ENCODE measurements at places on chromosomes 1 and 21.

DNA sequence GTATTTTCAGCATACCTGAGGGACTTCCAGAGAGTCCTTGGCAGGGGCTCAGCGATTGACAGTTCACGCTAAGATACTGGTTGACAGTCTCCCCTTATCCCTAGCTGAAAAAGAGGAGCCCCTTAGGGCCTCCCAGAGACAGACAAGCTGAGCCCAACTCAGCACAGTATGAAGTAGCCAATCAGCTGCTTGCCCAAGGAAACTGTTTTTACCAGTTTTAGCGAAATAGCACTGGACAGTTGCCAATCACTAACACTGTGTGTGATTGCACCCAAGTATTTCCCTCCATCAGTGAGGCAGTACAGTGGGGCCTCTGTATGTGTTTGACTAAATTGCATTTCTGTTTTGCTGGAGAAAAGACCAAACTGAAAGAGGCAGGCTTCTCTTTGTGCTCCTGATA lies 27.0 kb downstream of the KHDRBS1 start:
- no peak for DNase-seq

GRCh38 chr1:3283849-3284248 lies 170.6 kb upstream of the ARHGEF16 start:
- DNase-seq, result peak; percentile 86

DNA sequence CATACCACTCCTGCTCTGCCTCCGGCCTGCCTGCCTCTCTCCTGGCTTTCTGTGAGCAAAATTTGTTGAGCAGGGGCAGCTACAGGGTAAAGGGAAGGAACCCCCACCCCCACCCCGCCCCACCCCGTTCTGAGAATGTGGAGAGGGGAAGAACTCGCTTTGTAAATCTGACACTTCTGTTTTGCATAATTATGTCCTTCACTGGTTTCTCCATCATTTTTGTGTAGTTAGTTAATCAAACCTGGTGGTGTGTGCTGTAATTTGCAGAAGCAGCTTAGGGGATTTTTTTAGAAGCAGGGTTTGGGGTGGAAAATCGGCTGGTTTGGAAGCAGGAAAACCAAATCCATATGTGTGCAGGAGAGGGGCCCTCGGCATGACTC lies 58.1 kb upstream of the TMEM51 start:
- no peak for DNase-seq

DNA sequence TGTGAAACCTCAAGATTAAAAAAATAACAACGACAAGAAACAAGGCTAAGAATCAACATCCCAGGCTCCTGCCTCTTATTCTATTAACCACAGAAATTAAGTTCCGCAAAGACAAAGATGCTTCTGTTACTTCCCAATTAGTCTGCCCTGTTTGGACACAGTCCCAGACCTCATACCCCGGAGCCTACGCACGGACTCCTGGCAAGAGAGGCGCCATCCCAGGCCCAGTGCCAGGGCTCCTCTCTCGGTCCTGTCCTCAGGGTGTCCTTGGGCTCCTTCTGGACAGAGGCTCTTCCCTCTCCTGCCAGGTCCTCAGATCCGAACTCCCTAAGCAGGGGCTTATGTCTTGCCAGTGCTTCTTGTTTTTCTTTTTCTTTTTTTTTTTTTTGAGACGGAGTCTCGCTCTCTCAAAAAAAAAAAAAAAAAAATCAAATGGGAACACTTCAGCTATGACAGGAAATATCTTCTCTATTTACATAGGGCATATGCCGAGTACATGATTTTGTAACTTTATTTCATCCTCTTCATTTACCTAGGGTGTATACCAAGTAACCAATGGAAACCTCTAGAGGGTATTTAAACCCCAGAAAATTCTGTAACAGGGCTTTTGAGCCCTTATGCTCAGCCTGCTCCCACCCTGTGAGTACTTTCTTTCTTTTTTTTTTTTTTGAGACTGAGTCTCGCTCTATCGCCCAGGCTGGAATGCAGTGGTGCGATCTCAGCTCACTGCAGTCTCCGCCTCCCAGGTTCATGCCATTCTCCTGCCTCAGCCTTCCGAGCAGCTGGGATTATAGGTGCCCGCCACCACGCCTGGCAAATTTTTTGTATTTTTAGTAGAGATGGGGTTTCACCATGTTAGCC lies 11.7 kb upstream of the ENO1 start:
- DNase-seq, result no peak

DNA sequence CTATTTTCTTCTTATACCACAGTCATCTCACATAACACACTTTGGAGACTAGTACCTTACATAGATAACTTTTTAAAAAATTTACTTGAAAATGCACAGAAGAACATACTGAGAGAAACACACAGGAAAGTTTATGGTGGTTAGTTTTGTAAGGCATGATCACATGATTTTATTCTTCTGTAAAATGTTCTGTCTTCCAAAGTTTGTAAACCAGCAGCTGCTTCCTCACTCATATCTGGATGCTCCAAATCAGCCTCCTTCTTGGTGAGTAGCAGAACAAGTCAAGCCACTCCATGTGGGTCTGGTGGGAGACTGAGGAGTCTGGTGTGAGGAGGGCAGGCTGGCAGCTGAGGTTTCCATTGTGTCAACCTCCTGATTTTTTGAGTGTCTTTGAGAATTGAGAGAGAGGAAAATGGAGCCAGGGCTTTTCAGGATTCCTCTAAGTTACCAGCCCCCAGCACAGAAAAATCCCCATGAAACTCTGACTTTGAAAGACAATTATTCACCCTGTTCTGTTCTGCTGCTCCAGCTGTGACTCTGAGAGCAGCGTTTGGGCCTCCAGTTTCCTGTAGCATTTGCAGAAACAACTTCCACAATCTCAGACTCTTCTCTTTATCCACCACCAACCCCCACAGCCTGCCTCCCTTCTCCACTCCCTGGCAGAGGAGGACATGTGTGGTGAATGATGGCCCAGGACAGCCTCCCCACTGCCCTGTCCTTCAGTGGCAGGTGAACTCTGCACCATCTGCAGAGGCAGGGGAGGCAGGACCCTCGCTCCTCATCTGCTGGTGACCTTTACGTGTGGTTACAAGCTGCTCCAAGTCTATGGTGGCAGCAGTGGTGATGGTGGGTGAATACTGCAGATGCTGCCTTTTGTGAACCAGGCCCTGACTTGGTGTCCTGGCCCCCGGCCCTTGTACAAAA lies 82.3 kb downstream of the FCRL5 start:
- no peak for DNase-seq

- no peak for DNase-seq
Observed at GRCh38 chr1:58597996-58598395, 20.9 kb upstream of the TACSTD2 start.

GRCh38 chr1:205077158-205077933 lies 6.9 kb downstream of the TMEM81 start:
- DNase-seq, result no peak

GRCh38 chr21:15592271-15592860 lies 137.4 kb upstream of the USP25 start:
- DNase-seq, result no peak

DNA sequence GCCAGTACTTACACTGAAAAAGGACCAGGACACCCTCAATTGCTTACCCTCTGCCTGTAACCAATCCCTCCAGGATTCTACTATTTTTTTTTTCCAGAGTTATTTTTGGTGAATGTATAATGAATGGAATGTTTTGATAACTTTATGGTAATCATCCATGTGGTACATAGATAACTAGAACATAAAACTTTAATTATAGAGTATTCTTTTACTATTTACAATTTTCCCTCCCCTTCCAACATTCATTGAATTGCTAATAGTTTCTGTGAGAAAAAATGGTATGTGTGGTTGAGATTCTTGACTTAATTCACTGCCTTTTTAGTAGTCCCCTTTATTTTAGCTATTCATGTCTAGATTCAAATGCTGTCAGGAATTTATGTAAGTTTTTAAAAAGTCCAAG lies 164.6 kb downstream of the CYYR1 start:
- no peak for DNase-seq

- no peak for DNase-seq
Observed at GRCh38 chr1:219985169-219985568, 56.8 kb upstream of the SLC30A10 start.

GRCh38 chr1:246921481-246921880 lies 10.3 kb downstream of the AHCTF1 start:
- no peak for DNase-seq

DNA sequence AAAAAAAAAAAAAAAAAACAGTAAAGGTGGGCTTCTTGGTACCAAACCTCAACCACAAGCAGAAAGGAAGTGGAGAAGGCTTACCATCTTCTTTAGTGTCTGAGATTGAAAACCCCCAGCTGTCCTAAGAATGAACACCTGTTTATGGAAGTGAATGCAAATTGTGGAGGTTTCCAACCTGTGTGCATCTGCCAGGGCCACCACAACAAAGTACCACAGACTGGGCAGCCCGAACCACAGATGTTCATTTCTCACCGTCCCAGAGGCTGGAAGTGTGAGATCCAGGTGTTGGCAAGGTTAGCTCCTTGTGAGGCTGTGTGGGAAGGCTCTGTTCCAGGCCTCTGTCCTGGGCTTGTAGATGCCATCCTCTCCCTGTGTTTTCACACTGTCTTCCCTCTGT lies 348.7 kb downstream of the SETD4 start:
- DNase-seq, result no peak

DNA sequence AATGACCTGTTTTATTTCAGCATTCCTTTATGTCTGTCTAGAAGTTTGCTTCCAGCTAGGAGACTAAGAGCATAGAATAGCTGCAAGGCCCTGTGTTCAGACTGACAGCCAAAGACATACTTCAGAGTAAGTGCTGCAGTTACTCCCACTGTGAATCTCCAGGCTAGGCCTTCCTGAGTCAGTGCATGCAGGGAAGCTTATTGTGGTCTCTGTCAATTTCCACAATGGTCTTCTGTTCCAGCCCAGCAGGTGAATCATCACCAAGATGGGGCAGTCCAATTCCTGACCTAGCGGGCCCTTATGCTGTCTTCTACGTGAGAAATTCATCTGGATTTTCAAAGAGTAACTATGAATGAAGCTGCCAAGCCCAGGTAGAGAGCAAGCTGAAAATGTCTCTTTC lies 146.3 kb upstream of the C8B start:
- DNase-seq, result peak; percentile 70

DNA sequence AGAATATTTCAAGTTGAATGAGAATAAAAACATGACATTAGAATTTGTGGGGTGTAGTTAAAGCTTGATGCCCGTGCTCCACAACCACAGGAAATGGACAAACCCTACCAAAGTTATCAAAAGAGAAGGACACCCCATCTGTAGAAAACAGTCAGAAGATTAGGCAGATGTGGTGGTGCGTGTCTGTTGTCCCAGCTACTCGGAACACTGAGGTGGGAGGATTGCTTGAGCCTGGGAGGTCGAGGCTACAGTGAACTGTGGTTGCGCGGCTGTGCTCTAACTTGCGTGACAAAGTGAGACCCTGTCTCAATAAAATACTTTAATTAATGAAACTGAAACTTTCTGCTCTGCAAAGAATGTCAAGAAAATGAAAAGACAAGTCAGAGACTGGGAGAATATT lies 1.5 kb upstream of the SPATC1L start:
- DNase-seq, result no peak

DNA sequence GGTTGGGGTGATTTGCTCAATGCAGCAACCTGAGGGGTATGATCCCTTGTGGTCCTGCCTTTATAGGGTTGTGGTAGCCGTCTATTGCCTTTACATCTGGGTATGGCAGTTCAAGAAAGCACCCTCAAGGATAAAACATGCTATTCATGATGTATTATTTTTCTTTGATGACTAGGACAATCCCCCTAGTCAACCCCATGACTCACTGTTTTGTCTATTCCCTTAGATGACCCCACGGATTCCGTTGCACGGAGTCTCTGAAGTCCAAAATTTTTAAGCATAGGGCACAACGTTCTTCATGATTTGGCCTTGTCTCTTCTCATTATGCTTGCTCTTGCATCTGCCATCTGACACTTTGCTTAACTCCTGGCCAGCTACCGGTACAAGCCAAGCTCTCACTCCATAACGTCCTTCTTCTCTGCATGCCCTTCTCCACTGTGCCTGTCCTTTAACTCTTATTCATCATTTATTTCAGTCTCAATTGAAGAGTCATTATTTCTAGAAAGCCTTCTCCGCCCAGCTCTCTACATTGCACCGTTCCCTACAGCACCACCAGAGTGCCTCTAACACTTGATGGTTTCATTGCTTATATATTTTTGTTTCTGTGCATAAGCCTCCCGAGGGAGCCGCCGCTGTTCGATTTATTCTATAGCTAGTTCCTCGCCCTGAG lies 838 bp upstream of the DISP1 start:
- no peak for DNase-seq

DNA sequence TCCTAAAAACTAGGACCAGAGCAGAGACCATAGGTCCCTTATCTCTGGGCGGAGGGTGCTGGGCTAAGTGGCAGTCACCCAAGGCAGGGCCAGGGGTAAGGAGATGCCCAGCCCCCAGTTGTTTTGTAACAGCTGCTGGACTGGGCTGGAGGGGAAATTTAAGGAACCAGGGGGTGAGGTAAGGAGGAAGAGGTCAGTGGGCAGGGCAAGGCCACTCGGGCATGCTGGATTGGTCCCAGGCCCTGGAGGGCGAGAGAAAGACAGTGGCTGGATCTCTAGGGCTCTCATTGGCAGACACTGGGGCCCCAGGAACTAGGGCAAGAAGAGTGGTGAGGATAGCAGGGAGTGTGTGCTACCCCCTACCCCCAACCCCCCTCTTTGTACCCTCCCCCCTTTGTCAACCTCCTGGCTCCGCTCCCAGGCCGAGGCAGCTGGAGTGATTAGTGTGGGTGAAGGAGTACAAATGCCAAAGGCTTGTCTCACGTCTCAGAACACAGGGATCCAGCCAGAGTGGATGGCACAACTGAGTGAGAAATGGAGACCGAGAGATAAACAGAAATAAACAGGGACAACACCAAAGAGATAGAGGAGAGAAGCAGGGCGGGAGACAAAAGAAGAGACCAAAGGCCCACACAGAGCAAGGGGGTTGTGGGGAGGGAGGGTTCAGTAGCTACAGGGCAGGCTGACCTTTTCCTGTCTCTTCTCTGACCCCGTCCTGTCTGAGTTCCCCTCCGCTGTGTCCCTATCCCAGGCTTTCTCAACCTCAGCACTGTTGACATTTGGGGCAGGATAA lies 20.5 kb upstream of the THRAP3 start:
- DNase-seq, result peak; percentile 67

DNA sequence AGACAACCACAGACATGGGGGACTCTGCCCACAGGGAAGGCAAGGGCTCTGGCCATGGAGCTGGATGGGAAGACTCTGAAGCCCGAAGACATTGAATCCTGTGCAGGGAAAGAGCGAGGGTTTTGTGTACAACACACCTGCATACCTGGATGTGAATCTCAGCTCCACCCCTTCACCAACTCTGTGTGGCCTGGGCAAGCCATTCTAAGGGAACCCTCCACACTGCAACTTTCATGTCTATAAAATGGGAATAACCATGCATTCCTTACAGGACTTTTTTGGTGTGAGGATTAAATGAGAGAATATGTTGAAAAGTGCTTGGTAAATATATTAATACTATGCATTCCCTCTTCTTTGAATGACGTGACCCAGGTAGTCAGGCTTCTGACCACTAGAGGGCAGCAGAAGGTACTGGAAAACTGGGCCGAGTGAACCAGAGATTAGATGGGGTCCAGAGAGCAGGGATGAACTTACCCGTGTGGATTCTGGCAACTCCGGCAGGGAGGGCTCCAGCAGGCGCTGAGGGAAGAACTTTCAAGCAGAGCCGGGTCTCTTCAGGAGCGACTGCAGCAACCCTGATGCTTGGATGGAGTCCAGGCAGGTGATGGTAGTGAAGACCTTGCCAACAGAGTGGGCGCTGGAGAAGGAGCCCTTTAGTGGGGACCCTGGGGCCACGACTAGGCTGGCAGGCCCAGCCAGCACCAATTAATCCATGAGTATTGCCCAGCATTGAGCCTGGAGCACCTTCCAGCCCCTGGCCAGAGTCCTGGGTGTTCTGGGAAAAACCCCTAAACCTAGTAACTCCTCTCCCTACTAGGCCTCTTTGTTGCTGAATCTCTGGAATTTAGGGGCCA lies 834 bp upstream of the ELF3 start:
- DNase-seq, result peak; percentile 94

- no peak for DNase-seq
Observed at GRCh38 chr1:157782931-157783330, 6.0 kb upstream of the FCRL2 start.

Data from endodermal cell (in vitro differentiated cells).